NCI-H1048 (cell line): ENCODE measurements at places on chromosomes 6 and 20.

- DNase-seq, result no peak
These were observed 28.0 kb upstream of the PTGIS start for GRCh38 chr20:49595811-49596561.

DNA sequence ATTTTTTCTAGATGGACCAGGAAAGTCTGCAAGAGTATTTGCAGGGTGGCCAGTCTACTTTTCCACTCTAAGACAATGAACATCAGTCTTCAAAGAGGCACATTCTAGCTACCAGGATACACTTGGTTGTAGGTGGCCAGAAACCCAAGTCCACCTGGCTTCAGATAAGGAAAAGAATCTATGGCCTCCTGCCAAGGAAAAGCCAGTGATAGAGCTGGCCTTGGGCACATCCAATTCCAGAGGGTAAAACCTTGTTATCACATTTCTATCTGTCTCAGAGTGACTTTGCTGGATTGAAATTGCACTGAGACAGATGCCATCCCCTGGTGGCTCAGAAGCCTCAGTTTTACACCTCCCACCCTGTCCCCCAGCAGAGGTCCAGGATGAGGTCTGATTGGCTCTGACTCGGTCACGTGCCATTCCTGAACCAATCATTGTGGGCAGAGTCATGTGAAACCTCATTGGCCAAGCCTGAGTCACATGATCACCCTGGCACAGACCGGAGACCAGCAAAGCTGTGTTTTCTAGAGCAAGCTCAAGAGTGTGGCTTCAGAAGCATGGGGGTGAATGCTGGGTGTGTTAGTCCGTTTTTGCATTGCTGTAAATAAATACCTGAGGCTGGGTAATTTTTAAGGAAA is 497.4 kb upstream of the SULF2 start:
- DNase-seq, result no peak

- DNase-seq, result no peak
These were observed 45.4 kb downstream of the ZBTB46 start for GRCh38 chr20:63785691-63786131.

- DNase-seq, result no peak
These were observed 109.9 kb downstream of the POPDC3 start for GRCh38 chr6:105069821-105070445.

DNA sequence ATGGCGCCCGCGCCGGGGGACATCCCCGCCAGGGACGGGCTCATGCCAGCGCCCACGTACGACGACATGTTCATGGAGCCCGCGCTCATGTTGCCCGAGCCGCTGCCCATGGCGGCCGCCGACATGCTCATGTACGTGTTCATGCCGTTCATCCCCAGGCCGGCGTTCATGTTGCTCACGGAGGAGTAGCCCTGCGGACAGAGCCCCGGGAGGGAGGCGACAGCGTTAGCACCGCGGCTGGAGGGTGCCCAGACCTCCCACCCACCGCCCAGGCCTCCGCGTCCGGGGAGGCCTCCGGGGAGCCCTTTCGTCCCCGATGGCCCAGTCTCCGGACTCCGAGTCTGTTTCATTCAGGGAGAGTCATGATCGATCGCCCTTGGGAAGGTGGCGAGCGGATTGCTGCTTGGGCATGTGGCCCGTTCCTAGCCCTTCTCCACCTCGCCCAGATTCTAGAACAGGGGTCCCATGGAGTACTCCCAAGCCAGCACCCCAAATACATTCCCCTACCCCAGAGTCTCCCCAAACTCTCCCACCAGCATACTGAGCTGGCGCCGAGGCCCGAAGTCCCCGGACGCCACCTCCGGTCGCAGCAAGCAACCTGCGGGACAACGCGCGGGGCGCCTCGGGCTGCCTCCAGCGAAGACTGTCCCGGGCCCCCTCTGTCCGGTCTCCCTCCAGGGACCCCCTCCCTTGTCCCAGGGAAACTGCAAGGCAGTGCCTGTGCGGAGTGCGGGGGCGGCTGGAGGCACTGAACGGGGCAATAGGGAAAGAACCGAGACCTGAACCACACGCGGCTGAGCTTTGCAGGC is 1.2 kb downstream of the FOXA2 start:
- DNase-seq, result no peak

- no peak for DNase-seq
These were observed 384.7 kb downstream of the C6orf118 start for GRCh38 chr6:164924674-164925073.

DNA sequence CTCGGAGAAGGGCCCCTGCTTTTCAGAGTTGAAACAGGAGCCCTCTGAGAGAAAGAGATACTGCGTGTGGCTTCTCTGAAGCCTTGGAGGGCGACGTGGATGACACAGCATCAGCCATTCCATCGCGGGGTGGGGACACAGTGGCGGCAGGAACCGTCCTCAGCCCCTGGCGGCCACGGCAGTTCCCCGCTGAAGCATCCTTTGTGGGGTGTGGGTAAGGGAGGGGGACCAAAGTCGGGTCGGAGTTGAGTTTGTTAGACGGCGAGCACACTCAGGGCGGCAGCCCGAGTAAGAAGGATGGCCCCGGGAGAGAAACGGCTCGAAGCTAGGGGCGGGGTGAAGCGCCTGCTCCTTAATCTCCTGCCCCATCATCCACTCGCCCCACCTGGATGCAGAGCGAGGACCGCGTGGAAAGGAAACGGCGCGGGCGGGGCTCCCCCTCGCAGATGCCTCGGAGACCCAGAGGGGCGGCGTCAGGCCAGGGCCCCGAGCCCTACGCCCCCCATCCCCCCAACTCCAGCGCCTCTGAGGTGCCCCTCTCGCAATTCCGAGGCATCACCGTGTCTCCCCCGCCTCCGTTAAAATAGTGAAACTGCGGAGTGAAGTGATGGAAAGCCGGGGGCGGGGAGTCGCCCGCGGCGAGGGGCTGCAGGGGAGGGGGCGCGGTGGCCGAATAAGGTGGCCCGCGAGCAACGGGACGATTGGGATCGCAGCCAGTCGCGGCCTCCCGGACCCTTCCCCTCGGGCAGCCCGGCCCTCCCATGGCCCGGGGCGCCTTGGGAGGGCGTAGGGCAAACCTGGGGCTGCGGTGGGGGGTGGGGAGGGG is 796 bp upstream of the RREB1 start:
- no peak for DNase-seq

GRCh38 chr6:24549674-24550353 is 55.0 kb downstream of the ALDH5A1 start:
- DNase-seq, result no peak
